GF-D8 (cell line): ENCODE measurements at places on chromosomes 13 and 19.

DNA sequence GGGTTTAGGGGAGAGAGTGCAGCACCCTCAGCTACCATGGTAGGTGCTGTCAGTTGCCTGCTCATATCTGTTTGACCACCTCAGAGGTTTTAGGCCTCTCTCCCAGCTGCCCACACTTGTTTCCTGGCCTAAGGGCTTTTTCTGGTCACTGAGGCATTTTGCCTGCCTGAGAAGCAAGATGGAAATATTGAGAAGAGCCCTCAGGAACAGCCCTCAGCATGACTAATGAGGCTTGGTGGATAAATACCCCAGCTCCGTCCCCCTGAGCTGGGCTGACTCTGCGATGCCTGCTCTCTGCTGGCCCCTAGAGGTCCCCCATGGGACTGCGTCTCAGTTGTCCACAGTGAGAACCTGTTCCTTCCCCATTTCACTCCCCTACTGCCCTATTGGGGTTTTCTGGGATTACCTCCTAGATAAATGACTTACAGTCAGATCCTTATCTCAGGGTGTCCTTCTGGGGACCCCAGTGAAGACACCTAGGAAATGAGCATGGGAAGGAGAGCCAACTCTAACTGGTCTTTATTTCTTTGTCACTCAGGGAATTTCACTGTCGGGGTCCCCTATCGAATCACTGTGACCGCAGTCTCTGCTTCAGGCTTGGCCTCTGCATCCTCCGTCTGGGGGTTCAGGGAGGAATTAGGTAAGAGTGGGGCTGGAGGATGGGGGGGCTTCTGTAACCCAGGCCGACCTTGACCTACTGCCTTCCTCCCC, 13.3 kb downstream of the PALM3 start:
- no peak for DNase-seq

DNA sequence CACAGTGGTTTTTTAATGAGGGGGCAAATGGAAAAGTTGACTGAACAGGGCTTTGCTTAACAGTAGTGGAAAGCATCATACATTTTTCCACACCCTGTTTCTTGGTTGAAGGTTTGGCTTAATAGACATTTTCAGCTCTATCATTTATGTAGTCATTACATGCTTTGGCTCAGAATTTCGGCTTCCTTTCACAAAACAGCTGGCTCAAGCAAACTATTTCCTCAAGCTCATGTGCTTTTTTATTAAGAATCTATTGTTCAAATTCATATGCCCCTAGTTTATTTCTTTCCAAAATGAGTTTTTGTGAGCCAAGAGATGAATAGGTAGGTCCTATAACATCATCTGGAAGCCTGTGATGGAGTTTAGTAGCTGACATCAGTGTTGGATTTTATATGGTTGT, 113.8 kb downstream of the SLITRK6 start:
- DNase-seq, result no peak

DNA sequence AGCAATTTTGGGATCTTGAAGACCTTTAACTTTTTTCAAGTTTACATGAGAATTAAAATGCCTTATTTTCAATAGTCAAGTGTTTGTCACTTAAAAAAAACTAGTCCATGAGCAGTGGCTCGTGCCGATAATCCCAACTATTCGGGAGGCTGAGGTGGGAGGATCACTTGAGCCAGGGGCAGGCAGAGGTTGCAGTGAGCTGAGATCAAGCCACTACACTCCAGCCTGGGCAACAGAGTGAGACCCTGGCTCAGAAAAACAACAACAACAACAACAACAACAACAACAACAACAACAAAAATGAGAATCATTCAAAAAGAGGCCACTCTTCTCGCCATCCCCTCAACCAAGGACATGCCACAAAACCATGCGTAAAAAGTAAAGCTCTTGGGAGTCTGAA, 5.7 kb downstream of the FOXO1 start:
- no peak for DNase-seq

GRCh38 chr13:29597706-29598105, 2.2 kb upstream of the SLC7A1 start:
- no peak for DNase-seq

GRCh38 chr13:52652980-52653303, 306 bp downstream of the SUGT1 start:
- no peak for DNase-seq
